ENCODE measurements at places on chromosomes 12 and 14.
A peak's percentile ranks its signal among the peaks of the same experiment; 100 is the strongest.

DNA sequence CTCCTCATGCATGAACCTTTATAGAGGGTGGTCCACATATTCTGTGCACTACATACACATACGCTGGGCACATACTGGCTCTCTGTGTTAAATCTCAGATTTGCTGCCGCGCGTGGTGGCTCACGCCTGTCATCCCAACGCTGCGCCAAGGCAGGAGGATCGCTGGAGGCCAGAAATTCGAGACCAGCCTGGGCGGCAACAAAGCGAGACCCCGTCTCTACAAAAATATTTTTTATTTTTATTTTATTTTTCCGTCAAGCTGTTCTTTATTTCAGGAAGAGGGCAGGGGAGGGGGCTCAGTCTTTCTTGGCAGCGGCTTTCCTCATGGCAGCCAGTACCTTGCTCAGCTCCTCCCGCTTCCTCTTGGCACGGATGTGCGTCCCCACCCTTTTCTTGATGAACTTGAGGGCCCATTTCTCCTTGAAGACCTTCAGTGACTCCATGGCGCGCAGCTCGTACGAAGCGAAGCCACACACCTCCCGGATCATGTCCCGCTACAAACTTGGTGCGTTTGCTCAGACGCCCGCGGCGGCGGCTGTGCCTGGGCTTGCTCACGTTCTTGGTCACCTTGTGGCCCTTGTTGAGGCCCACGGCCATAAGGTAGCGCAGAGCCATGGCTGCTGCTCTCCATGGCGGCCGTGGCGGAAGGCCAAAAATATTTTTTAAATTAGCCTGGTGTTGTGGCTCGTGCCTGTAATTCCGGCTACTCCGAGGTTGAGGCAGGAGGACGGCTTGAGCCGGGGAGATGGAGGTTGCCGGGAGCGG, 3.2 kb downstream of the DCAF4 start:
- no peak for DNase-seq

- DNase-seq, result no peak
Observed at GRCh38 chr12:132310181-132311040, 19.0 kb downstream of the GALNT9 start.

GRCh38 chr12:109928058-109928656, 28.1 kb downstream of the TCHP start:
- DNase-seq, result no peak

DNA sequence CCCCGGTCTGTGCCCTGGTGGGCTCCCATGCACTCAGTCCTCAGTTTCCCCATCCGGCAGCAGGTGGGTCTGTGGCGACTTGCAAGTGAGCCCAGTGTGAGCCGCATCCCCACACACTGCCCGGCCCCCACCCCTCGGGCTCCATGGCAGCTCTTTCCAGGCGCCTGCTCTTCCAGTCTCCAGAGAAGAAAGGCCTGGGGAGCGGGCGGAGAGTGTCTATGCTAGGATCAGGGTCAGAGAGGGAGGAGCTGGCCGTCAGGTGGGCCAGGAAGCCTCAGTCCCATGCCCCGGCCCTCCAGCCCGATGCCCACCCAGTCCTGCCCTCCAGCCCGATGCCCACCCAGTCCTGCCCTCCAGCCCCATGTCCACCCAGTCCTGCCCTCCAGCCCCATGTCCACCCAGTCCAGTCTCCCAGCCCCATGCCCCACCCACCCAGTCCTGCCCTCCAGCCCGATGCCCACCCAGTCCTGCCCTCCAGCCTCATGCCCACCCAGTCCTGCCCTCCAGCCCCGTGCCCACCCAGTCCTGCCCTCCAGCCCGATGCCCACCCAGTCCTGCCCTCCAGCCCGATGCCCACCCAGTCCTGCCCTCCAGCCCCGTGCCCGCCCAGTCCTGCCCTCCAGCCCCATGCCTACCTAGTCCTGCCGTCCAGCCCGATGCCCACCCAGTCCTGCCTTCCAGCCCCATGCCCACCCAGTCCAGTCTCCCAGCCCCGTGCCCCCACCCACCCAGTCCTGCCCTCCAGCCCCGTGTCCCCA, 49.2 kb downstream of the FBRSL1 start:
- no peak for DNase-seq

GRCh38 chr12:99766408-99766807, 118.9 kb downstream of the GARIN6 start:
- no peak for DNase-seq

GRCh38 chr12:119780786-119781434, 96.2 kb downstream of the CIT start:
- peak; percentile 5 for DNase-seq

DNA sequence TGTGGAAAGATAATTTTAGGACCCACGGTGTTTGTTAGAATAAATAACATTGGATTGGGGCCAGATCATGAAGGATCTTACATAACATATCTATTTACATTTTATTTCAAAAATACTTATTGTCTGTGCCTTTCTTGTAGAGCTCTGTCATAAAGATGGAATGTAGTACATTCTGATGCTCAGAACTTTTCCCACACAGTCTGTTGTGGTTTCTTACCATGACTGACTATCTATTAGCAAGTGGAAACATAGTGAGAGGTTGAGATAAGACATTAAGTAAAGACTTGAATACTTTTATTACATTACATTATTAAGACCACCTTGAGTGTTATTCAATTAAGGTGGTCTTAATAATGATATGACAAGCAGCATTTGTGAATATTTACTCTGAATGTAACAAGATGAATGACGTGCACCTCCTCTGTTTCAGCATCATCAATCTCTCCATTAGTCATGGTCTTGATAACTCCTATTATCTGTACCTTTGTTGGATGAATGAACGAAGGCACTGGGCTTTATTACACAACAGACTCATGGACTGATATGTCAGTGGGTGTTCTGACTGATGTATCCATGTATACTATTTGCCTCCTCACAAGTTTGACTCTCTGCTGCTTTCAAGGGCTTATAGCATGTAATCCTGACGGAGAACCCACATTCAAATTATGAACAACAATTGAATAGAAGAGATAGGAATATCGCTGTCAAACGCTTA, 883.0 kb upstream of the FLRT2 start:
- DNase-seq, result no peak

GRCh38 chr12:30999723-31000122, 73.2 kb downstream of the TSPAN11 start:
- no peak for DNase-seq

- no peak for DNase-seq
Observed at GRCh38 chr12:28164644-28165275, 25.5 kb upstream of the CCDC91 start.

DNA sequence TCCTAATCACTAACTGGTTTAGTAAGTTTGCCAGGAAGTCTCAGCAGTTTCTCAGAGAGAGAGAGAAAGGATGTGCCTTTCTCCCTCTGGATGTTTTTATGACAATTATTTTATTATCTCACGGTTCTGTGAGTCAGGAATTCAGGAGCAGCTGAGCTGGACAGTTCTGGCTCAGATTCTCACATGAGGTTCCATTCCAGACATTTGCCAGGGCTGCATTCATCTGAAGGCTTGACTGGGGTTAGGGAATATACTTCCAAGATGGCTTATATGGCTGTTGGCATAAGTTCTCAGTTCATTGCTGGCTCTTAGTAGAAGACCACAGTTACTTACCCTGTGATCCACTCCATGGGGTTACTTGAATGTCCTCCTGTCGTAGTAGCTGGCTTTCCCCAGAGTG, 101.2 kb upstream of the ATF7IP start:
- DNase-seq, result no peak

DNA sequence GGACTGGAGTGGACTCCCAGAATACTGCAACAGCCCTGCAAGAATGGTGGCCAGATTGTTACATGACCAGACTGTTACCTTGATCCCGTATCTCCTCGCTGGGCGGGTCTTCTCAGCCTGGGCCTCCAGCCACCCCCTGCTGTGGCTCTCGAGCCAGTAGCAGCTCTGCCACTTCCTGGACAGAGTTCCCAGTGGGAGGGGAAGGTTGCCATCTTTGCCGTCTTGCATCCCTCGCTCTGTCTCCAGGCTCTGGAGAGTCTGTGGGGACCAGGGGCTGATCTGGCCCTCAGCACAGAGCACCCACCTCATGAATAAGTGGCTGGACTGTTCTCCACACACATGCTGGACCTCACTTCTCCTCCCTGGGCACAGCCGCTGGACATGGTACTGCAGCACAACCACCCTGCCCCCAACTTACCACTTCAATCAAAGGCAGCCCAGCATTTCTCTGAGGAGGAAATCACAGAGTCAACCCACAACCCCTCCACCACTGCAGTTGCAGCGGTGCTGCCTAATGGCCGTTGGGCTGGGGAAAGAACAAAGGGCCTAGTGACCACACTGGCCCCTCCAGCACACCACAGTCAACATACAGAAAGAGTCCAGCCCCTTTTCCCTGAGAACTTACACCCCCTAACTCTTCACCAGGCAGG, 6.9 kb upstream of the KLRF1 start:
- no peak for DNase-seq

- no peak for DNase-seq
Observed at GRCh38 chr12:50520416-50521207, 15.8 kb downstream of the DIP2B start.

GRCh38 chr12:130444061-130444460, 106.4 kb downstream of the PIWIL1 start:
- DNase-seq, result no peak

GRCh38 chr12:460261-461230, 807 bp downstream of the B4GALNT3 start:
- no peak for DNase-seq

GRCh38 chr12:53053218-53054111, 3.6 kb downstream of the TNS2 start:
- no peak for DNase-seq

DNA sequence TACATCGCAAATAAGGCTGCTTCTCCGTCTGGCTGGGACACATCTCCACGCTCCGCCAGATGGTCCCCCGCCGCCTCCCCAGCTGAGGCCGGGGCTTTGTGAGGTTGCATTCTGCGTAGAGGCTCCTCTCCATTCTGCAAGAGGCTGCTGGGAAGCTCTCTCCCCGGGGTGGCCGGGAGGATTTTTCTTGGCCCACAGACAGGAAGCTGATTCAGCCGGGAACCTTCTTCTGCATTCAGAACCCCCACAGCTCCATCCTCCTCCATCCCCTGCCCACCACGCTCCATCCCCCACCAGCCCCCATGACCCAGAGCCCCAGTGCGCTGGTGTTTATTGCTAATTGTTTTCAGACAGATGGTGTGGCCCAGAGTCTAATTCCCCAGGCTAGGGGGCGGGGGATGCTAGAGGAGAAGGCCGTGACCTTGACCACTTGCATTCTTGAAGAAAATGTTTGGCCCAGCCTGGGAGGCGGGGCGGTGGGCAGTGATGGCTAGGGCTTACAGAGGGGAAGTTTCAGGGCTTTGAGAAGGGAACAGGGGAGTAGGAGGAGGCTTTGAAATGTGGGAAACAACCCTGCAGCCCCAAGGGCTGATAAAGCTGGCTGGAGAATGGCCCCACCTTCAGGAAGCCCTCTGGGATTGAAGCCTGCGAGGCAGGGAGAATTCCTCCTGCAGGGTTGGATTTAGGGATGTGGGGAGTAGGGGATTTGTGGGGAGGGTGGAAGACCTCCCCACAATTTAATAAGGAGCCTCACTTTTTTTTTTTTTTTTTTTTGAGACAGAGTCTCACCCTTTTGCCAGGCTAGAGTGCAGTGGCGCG, 88.5 kb upstream of the NCOR2 start:
- peak; percentile 96 for DNase-seq

DNA sequence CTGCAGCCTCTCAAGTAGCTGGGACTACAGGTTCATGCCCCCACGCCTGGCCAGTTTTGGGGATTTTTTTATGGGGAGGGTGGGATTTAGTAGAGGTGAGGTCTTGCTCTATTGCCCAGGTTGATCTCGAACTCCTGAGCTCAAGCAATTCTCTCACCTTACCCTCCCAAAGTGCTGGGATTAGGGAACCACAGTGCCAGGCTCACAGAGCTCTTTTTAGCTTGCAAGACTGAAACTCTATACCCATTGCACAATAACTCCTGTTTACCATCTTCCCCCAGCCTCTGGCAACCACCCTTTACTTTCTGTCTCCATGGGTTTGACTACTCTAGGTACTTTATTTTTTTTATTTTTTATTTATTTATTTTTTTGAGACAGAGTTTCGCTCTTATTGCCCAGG, 25.7 kb upstream of the CDK17 start:
- peak; percentile 79 for DNase-seq

DNA sequence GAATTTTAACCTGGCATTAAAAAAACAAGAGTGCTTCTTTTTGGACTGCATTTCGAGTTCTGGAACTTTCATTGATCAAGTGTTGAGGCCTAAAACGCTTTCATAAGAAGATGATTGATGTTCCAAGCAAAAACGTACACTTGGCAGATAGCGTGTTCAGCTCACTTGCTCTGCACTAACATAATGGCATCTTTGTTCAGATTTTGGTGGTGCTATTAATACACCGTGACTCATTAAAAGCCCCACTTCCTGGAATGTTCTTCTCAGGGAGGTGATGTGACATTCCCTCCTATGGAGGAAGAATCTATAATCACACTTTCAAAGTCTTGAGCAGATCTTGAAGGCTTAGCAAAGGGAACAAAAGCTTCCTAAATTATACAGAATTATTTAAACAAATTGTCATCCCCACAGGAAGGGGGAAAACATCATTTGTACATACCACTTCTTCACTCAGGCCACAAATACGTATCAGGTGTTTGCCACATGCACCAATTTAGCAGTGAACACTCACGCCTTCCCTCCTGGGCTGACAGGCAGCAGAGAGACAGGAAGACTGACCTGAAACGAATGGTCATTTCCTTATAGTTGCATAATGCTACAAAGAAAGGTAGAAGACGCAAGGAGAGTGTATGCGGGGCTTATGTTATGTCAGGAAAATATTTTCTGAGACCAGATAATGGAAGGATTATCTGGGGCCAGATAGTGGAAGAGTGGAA, 15.4 kb downstream of the HSP90AA1 start:
- DNase-seq, result no peak

GRCh38 chr14:51176839-51177238, 63.2 kb upstream of the TMX1 start:
- DNase-seq, result no peak

DNA sequence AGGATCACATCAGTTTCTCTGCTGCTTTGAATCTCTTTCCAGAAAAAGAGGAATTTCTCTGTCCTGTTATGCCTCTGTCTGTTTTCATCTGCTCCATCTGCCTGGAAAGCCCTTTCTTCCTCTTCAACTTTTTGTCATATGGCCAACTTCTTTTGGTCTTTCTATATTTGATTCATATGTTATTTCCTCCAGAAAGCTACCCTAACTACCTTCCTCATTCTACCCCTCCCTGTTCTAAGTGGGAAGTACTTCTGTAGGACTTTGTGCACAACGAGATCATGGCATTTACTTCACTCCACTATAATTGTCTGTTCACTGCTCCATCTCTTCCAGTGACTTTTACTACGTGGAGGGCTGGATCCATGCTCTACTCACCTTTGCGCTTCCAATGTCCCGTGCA, 5.9 kb downstream of the CLEC4D start:
- no peak for DNase-seq

- DNase-seq, result no peak
Observed at GRCh38 chr12:89924191-89924590, 215.6 kb upstream of the ATP2B1 start.

Measured in fibroblast of the conjunctiva (primary cell).